Heart left ventricle (tissue), 16 donors: ENCODE measurements at places on chromosomes 12 and 14. TPM values are rescaled to one million over a fixed set of nuclear protein-coding genes. Genes with fewer than 3 reads are reported as not detected.

Gene CYP27B1
- polyA plus RNA-seq = 0.19 TPM

Gene FAM186B
- polyA plus RNA-seq = 0.30 TPM

GRCh38 chr12:51923506-51924365 lies 16.4 kb downstream of the ACVRL1 start:
- peak; percentile 66 for DNase-seq

DNA sequence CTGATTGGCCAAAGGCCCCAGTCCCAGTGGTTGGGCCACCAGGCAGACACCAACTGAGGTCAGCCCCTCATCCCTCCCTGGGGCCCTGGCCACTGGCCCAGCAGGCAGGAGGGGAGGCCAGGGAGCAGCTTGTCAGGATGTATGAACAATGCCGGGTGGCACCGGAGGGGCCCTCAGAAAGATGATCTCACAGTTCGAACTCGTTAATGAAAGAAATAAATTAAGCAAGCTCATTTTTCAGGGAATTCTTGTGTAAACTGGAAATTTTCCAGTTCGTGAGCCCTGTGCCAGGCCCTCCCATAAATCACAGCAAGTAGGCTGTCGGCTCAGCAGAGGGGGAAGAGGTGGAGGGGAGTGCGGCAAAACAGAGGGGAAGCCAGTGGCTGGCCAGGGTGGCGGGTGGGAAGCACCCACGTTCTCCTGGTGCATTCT lies 177.0 kb upstream of the VASH1 start:
- DNase-seq = no peak

GRCh38 chr14:20720741-20721140 lies 24.9 kb upstream of the EDDM3A start:
- no peak for DNase-seq

GRCh38 chr12:57839996-57840395 lies 6.5 kb downstream of the CTDSP2 start:
- DNase-seq = no peak

DNA sequence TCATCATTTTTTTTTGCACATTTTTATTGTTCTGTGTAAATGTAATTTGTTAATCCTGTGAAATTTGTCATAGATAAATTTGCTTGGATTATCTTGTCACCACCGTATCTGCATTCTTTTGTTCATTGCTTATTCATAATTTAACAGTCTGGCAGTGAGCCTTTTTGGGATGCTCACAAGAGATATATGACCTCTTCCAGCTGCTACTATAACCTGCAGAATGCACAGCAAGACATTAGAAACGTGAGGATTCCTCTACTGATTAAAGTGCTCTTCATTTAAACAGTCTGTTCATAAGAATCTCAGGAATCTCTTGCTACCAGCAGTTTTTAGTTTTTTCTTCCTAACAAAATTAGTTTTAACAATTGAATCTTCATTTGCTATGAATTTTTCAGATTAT lies 9.1 kb downstream of the NPAS3 start:
- no peak for DNase-seq
